ENCODE measurements at places on chromosomes 4 and X. TPM values are rescaled to one million over a fixed set of nuclear protein-coding genes. Genes with fewer than 3 reads are reported as not detected.

The CENPVL3 gene
- total RNA-seq, result not detected

The TIGD4 gene
- total RNA-seq, result 0.14 TPM

The TSPAN6 gene
- 30.0 TPM for total RNA-seq

The PPP2R2C gene
- total RNA-seq, result not detected

The MID1 gene
- total RNA-seq, result 9.1 TPM

The CSN1S1 gene
- total RNA-seq, result not detected

The SPACA5 gene
- not detected for total RNA-seq

The MED28 gene
- total RNA-seq, result 10.3 TPM

The CENPI gene
- 2.8 TPM for total RNA-seq

The TEX13D gene
- total RNA-seq, result not detected

The GPM6B gene
- total RNA-seq, result 0.65 TPM

The CFAP47 gene
- total RNA-seq, result under 0.01 TPM

The ARMCX1 gene
- 49.4 TPM for total RNA-seq

The BGN gene
- 9.0 TPM for total RNA-seq

The ADAMTS3 gene
- total RNA-seq, result 3.8 TPM

The FDCSP gene
- total RNA-seq, result not detected

The USP51 gene
- 1.9 TPM for total RNA-seq

The SPANXC gene
- total RNA-seq, result not detected

The GRID2 gene
- not detected for total RNA-seq

The CORIN gene
- total RNA-seq, result 0.09 TPM

The RAB9B gene
- 1.2 TPM for total RNA-seq

The REPS2 gene
- 0.14 TPM for total RNA-seq

The PCDH11X gene
- total RNA-seq, result not detected

The ZNF185 gene
- 0.43 TPM for total RNA-seq

The PFKFB1 gene
- under 0.01 TPM for total RNA-seq

The INPP4B gene
- 4.3 TPM for total RNA-seq

The CXCL8 gene
- 29.5 TPM for total RNA-seq

The IBSP gene
- not detected for total RNA-seq

The SULT1B1 gene
- under 0.01 TPM for total RNA-seq

The VCX3A gene
- not detected for total RNA-seq

The ZNF674 gene
- 5.0 TPM for total RNA-seq

The STOX2 gene
- 3.4 TPM for total RNA-seq

The PDGFC gene
- total RNA-seq, result 31.6 TPM

The NR3C2 gene
- total RNA-seq, result 1.00 TPM

The DDX53 gene
- total RNA-seq, result not detected

The PHOX2B gene
- not detected for total RNA-seq

The TREX2 gene
- 1.8 TPM for total RNA-seq

The WWC2 gene
- total RNA-seq, result 26.3 TPM

The HTR2C gene
- under 0.01 TPM for total RNA-seq

The ANXA3 gene
- total RNA-seq, result 17.1 TPM

The MAGEA9B gene
- not detected for total RNA-seq

The ANXA10 gene
- 25.3 TPM for total RNA-seq

The BTC gene
- total RNA-seq, result 0.43 TPM

The CT55 gene
- total RNA-seq, result not detected

The OTC gene
- not detected for total RNA-seq

The SOX3 gene
- not detected for total RNA-seq

The YY2 gene
- total RNA-seq, result 1.00 TPM

The MAEA gene
- total RNA-seq, result 40.1 TPM

Measured in smooth muscle cell of bladder (primary cell).